Activated CD8-positive, alpha-beta memory T cell treated with anti-CD3 and anti-CD28 coated beads for 4 hours (primary cell): ENCODE measurements at places on chromosomes 11 and 22.

GRCh38 chr11:72850832-72851231 is 36.6 kb downstream of the ATG16L2 start:
- DNase-seq: no peak

DNA sequence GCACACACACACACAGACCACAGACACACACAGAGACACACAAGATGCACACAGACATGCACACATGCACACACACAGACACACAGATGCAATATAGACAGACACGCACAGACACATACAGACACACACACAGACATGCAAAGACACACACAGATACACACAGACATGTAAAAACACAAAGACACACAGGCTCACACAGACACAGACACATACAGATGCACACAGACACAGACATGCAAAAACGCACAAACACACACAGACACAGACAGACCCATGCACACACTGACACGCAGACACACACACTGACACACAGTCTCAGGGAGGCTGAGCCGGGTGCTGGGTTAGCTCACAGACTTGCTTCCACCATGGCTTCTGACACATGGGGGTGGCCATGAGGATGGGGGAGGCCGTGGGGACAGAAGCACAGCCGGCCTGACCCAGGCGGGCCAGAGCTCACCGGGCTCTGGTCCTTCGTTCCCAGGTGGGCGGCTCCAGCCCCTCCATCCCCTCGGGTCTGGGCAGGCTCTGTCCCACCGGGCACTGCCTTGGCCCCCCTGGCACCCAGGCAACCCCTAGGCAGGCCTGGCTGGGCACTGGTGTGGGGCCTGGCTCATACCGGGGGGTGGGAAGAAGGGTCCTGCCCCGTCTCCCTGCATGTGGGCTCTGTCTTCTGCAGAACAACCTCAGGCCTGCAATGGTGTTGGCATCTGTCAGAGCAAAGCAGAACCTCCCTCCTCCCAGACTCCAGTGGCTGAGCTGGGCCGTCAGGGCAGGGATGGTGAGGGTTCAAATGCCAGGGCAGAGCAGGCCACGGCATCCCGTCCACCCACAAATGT is 1489.5 kb downstream of the BRD1 start:
- no peak for DNase-seq

GRCh38 chr11:115396533-115396932 is 107.7 kb downstream of the CADM1 start:
- no peak for DNase-seq

DNA sequence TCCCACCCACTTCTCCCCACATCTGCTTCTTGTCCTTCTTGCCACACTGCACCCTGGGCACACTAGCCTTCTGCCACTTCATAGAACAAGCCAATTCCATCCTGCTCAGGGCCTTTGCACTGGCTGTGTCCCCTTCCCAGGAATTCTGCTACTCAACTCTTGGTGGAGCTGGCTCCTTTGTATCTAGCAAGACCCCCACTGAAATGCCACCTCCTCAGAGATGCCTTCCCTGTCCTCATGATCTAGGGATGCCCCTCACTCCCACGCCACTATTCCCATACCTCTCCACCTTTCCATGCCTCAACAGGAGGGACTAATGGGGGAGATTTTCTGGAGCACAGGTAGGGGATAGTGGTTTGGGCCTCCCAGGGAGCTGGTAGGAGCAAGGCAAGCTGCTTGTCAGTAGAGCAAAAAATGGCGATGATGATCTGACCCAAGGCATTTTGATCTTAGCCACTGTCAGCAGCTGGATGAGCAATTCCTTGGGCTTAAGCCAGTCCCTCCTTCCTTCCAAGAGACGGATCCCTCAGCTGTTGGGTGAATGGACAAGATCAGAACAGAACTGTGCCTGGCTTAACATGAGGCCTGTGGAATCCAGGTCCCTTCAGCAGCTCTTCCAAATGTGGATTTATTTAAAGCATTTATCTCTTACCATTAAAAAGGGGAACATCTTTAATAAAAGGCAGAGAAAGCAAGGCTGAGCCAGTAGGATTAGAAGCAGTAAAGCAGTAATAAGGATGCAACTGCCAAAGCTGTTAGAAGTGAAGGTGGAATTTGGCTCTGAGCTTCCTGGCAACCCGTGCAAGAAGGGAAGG is 4.0 kb upstream of the PRDM11 start:
- DNase-seq: no peak

DNA sequence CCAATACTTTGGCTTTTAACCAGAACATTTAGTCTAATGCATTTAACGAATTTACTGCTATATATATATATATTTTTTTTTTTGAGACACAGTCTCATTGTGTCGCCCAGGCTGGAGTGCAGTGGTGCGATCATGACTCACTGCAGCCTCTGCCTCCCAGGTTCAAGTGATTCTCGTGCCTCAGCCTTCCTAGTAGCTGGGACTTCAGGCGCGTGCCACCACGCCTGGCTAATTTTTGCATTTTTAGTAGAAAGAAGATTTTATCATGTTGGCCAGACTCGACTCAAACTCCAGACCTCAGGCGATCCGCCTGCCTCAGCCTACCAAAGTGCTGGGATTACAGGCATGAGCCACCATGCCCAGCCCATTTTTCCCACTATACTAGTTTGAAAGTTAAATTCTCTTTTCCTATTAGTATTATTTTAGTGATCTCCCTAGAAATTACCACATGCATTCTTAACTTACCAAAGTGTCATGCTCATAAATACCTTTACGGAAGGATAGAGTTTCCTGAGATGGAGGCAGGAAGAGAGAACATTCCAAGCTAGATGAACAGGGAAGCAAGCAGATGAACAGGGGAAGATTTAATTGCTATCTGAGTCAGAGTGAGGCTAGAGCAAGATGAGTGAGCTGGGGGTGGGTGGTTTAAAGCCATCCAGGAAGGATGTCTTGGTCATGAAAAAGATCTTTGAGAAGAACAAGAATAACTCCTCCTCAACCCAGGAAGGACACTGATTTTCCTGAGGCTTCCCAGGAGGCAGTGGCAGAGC is 4.4 kb upstream of the PGAP2 start:
- DNase-seq: no peak

- no peak for DNase-seq
Measured at GRCh38 chr22:43269246-43269645, 73.9 kb downstream of the SCUBE1 start.

GRCh38 chr11:116421529-116422185 is 351.1 kb downstream of the BUD13 start:
- DNase-seq: no peak

DNA sequence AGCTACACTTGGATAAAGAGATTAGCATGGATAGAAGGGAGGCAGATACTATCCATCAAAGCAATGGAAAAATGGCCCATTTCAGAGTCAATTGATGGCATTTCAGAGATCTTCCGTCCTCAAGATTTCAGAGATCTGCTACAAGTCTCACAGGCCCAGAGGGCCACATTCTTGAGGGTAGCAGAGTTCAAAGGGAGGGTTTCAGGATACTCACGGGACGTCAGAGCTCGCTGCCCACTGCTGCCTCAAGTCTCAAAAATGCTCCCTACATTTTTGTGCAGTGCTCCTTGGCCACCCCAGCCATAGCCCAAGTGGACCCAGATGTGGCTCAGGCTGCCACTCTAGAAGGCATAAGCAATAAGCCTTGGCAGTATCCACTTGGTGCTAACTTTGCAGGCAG is 24.9 kb downstream of the RTL6 start:
- DNase-seq: no peak

- no peak for DNase-seq
Measured at GRCh38 chr11:8597182-8597581, 3.2 kb upstream of the STK33 start.

DNA sequence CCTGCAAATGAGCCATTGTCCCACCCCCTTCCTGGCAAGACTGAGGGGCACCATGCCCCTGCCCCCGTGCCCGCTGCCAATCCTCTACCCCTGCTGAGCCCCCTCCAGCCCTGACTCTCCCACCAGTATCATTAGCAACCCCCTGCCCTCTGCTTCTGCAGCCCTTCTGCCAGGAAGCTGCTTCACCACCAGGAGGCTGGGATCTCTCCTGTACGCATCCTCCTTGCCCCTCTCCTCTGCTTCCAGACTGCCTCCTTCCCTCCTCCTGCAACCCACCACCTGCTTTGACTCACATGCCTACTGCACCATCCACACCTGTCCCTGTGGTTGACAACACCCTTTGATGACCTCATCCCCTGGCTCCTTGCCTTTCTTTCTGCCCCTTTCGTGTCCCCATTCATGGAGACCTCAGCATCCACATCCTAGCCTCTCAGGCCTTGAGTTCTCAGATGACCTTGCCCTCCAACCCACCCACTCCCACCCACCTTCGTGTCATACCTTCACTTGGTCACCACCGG is 13.4 kb upstream of the PNPLA3 start:
- no peak for DNase-seq

- DNase-seq: no peak
Measured at GRCh38 chr11:43397251-43397650, 38.5 kb downstream of the TTC17 start.

GRCh38 chr11:115716601-115717529 is 212.7 kb upstream of the CADM1 start:
- no peak for DNase-seq

DNA sequence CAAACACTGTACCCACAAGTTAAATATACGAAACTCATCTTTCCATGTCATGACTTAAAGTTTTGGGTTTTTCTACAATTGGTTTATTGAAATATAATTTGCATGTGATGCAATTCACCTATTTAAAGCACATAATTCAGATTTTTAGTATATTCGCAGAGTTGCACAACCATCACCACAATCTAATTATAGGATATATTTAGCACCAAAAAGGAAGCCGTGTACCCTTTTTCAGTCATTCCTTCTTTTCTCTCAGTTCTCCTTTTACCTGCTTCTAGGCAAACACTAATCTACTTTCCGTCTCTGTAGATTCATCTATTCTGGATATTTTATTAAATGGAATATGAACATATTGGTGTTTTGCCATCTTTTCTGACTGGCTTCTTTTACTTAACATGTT is 1458.1 kb upstream of the TENM4 start:
- no peak for DNase-seq

DNA sequence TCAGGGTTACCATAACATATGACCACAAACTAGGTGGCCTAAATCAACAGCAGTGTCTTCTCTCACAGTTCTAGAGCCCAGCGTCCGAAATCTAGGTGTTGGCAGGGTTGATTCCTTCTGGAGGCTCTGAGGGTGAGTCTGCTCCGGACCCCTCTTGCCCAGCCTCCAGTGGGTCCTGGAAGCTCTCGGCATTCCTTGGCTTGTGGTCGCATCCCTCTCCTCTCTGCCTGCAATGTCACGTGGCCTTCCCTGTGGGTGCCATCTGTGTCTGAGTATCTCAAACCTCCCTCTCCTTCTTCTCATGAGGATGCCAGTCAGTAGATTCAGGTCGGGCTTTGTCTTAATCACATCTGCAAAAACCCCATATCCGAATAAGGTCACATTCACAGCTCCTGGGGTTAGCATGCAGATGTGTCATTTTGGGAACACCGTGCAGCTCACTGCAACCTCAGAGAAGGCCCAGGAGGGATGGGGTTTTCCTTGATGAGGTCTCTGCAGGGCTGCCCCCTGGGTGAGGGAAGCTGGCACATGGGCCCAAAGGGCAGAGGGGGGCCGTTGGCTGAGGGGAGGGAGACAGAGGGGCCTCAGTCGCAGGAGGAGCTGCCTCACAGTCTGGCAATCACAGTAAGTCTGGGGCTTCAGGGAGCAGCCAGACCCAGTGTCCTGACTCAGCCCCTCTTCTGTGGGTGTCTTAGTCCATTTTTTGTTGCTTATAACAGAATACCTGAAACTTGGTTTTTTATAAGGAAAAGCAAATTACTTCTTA is 41.2 kb downstream of the PARVG start:
- DNase-seq: no peak

DNA sequence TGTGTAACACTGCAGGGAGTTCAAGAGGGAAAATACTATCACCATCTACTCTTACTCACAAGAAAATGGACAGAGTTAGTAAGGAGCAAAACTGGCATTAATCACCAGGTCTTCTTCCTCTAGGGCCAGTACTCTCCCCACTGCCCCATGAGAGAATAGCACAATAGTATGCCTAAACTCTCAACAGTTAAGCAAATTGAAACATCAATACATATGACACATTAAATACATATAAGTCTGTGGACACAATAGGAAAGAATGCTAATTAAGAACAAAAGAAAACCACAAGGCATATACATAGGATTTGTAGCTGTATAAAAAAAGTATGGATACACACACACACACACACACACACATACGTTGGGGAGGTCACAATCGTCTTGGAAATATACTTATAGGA is 197.9 kb upstream of the BDNF start:
- no peak for DNase-seq

- no peak for DNase-seq
Measured at GRCh38 chr11:132405728-132406127, 1035.3 kb downstream of the NTM start.

DNA sequence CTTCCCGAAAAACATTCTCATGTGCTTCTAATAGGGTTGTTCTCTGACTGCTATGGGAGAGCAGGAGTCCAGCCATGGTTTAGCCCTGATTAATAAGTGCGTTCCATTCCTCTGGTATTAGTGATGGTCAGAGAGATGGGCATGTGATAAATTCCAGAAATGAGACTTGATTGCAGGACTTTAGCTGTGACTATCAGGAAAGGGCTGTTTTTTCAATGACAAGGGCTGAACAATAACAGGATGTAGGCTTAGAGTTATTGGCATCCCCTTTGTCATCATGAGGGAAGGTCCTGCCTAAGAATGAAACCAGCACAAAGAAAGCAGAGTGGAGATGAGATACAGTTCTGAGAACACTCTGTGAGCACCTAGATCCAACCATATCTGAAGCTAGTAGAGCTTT is 494.6 kb downstream of the MIAT start:
- DNase-seq: no peak

DNA sequence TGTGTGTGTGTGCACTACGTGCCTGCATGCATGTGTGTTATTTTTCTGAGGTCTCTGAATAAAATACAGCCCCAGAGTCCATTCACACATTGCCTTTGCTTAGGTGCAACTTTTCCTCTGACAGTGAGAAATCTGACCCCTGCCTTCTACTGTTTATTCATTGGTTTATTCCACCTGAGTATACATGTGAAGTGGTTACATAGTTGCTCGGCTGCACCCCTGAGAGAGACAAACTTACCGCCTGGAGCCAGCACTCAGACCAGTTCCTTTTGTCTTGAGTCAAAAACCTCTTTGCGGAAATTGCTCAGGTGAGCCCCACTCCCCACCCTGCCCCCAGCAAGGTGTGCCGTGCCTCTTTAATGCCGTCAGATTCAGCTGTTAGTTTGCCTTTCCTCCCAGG is 363.6 kb downstream of the BRD1 start:
- DNase-seq: no peak

GRCh38 chr11:46472662-46472994 is 81.1 kb upstream of the CHRM4 start:
- DNase-seq: no peak

GRCh38 chr11:104991994-104992393 is 23.6 kb upstream of the CASP4 start:
- no peak for DNase-seq

DNA sequence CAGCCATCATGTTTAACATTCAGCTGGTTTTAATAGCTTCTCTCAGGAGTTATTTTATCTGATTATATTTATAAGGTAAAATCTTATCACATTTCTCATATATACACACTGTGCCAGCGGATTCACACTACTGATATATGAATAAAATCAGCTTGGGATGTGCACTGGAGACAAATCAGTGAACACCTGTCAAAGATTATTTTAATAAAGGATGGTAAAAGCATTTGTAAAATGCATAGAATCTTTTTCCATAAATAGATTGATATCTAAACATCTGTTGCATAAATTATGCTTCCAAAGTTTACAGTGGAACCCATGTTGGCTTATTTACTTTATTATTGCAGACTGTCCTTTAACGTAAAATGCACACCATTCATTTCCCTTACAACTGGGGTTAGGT is 1125.8 kb upstream of the CNTN5 start:
- DNase-seq: no peak

GRCh38 chr11:61071208-61071681 is 31.0 kb upstream of the CD5 start:
- DNase-seq: peak; percentile 42
